ENCODE measurements at places on chromosomes 4 and X.

DNA sequence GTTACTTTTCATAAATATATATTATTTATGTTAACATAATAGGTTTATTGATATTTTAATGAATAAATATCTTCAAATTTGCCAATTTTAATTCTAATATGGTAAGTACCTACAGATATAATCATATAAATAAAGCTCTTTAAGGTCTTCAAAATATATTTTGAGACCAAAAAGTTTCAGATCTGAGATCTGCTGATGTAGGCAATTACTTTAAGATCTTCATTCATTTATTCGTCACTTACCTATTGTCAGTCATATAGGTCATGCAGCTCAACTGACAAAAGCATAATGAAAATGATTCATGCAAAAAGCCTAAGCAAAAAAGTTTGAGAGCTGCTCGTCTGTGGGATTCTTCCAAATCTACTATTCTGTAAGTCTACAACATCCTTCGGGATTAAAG lies 64.8 kb downstream of the AFAP1 start:
- DNase-seq, result no peak

- DNase-seq, result peak; percentile 44
These were observed 172 bp upstream of the HSPA4L start for GRCh38 chr4:127782025-127782274.

DNA sequence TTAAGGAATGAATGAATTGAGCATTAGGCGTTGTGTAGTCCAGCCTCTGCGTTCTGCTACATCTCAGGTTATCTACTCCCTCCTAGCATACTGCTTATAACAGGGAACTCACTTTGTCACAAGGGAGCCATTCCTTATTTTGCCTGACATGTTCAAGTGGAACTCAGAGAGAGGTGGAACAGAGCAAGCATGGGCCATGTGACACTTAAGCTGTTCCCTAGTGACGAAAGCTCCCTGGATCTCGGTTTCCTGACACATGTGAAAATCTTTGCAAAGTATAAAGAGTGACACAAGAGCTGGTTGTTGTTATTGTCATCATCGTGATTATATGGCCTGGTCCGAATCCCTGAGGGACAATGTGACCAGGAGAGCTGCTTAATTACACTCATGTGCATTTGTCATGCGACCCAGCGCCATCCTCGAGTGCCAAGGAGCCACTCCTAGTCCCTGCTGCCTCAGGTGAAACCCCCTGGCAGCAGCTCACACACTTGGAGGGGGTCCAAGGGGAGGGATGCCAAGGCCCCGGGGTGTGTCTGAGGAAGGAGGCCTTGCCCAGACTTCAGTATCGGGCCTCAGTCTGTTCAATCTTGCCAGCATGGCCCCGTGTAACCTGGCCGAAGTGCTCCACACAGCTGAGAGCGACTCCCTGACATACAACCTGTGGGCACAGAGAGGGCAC lies 98.5 kb upstream of the MAP3K15 start:
- DNase-seq, result no peak

DNA sequence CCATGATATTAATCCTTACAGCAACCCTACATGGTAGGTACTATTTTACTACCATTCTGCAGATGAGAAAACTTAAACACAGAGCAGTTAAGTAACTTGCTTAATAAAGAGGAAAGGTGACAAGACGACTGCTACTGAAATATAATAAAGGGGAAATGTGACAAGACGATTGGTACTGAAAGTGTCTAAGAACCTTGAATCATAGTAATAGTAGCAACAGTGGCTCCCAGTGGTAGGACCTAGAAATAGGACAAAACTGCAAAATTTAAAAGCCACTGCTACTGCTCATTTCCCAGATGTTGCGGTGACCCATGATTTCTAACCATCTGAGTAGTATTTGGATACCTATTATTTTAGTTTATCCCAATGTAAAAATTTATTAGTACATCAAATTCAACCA lies 89.5 kb downstream of the TASL start:
- no peak for DNase-seq

DNA sequence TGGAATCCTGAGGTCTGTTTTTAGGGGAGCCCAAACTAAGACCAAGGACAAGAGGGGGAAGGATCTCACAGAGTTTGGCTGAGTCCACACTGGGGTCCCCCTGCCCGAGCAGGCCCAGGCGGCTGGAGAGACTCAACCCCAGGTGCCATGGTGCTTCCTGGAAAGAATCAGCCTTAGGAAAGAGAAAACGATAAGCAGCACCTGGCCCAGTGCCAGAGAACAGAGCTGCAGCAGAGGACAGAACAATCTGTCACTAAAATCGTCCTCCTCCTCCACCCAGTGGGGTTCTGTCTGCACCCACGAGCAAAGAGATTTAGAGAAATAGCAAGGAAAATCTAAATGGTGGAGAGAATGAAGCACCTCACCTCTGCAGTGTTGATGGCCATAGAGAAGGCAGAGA lies 470.5 kb downstream of the BCOR start:
- no peak for DNase-seq

GRCh38 chr4:150495550-150495949 lies 86.4 kb upstream of the MAB21L2 start:
- DNase-seq, result no peak

GRCh38 chr4:107035819-107036583 lies at the start of gene DKK2:
DKK2 (minus strand) TSS chr4:107036313; CDS start chr4:107035591, 722 bp downstream.
- DNase-seq, result no peak

DNA sequence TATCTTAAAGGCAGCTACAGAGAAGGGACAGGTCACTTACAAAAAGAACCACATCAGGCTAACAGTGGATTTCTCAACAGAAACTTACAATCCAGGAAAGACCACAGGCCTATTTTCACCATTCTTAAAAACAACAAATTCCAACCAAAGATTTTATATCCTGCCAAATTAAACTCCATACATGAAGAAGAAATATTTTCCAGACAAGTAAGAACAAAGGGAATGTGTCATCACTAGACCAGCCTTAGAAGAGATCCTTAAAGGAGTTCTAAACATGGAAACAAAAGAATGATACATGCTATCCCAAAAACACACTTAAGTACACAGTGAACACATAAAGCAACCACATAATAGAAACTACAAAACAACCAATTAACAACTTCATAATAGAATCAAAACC lies 105.6 kb downstream of the ANXA10 start:
- DNase-seq, result peak; percentile 40

DNA sequence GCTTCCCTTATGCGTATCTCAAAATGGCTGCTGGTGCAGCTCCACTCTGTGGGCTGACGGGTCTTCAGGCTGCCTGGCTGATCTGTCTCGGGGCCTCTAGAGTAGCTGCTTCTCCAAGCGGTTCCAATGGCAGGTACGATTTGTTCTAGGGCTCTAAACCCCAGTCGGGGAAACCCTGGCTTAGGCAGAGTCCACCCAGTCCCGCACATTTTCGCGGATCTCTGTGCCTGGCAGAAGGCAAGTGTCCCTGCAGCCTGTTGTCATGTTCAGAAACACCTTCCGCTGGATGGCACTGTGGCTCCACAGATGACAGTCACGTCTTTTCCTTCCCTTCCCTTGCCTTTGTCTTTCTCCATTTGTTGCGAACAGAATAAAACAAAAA lies 54.4 kb downstream of the NBDY start:
- peak; percentile 55 for DNase-seq

GRCh38 chr4:163878336-163879121 lies 384.0 kb downstream of the TMA16 start:
- DNase-seq, result no peak

- DNase-seq, result no peak
These were observed 243.5 kb upstream of the KCNIP4 start for GRCh38 chr4:22192084-22192511.

- peak; percentile 73 for DNase-seq
These were observed 6.9 kb upstream of the AFF1 start for GRCh38 chr4:86927843-86928395.

DNA sequence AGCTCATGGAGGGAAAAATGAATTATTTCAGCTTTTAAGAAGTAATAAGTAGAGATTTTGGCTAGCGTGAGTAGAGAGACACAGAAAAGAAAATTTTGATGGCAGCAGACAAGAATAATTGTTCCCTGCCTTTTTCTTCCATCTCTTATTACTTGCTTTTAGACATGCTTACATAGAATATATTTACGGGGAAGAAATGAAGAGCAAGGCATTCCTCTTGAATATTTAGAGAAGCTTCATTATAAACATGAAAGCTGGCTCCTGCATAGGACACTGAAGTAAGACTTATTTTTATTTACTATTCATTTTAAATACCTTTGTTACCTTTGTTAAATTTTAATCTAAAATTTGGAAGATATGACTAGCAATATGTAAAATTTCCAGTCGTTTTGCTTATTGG lies 32.2 kb downstream of the DCK start:
- no peak for DNase-seq

DNA sequence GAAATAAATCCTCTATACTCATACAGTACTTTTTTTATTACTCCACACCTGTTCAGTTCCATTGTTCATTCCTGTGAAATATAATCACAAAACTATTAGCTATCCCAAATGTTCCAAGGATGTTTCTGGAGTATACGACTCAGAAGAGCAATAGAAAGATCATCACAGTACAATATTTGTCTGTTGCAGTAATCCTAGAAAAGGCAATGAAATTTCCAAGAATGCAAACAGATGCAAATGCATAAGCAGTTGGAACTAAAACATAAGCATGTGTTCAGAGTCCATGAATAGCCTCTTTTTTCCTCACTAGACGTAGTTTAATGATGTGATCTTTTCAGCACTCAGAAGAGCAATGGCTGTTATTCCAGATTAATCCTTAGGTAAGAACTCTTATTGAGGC lies 55.2 kb downstream of the RTL3 start:
- no peak for DNase-seq

DNA sequence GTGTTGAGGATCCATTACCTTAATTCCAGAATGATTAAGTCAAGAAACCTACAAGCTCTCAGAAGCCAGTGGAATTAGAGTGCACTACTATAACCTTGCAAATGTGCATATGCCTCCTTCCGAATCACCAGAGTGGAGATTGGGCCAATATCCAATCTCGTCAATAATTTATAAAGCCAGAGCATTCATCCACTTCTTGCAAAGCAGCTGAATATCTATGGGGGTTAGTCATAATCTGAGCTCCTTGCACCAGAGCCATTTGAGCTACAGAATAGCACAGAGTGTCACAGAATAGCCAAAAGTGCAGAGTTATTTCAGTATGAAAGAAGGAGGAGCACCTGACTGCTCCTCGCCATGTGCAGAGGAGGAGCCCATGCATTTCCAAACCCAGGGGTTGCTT lies 69.2 kb upstream of the MTM1 start:
- DNase-seq, result no peak

Data from astrocyte of the cerebellum (primary cell).